GDM1 (cell line): ENCODE measurements at places on chromosomes 13 and 19.

DNA sequence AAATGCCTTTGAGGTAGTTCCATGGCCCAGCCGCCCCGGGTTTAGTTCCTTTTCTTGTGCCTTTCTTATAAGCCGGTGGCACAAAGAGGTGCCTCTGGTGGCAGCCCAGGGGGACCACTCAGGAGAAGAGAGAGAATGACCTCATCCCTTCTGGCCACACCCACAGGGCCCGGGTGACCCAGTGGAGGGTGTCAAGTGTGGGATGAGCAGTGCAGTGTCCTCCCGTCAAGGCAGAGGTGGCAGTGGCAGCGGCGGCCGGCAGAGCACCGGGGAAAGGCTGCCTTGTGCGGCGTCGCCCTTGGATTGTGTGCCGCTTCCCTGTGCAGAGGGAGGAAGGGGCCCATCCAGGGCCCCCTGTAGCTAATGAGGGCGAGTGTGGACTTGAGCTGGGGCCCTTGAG lies 47.9 kb downstream of the KDM4B start:
- DNase-seq: no peak

DNA sequence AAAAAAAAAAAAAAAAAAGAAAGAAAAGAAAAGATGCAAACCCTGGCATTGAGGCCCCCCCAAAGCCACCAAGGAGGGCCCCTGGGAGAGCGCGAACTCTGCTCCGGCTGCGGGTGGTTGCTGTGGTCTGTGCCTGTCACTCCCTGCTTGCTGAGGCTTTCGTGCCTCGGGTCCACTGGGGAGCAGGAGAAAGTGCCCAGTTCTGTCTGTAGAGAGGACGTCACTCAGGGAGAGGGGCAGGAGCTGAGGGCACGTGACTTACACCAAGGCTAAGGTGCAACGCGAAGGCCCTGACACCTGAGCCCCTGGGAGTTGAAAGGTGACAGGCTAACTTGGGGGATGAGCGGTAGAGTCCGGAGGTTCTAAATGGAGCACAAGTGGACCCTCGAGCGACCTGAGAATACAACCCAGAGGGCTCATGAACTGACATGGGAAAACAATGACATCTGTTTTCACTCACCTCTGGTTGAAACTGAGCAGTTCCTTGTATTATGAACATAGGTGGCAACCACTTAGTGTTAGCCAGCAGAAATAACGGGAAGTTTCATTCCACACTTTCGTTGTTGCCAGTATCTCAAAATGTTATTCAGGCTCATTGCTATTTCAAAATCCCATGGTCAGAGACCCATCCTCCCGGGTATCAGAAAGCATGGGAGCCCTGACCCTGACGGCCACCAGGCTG lies 69.2 kb upstream of the TM9SF2 start:
- DNase-seq: no peak

- DNase-seq: no peak
These were observed 111.9 kb downstream of the KCNRG start for GRCh38 chr13:50126993-50127725.

DNA sequence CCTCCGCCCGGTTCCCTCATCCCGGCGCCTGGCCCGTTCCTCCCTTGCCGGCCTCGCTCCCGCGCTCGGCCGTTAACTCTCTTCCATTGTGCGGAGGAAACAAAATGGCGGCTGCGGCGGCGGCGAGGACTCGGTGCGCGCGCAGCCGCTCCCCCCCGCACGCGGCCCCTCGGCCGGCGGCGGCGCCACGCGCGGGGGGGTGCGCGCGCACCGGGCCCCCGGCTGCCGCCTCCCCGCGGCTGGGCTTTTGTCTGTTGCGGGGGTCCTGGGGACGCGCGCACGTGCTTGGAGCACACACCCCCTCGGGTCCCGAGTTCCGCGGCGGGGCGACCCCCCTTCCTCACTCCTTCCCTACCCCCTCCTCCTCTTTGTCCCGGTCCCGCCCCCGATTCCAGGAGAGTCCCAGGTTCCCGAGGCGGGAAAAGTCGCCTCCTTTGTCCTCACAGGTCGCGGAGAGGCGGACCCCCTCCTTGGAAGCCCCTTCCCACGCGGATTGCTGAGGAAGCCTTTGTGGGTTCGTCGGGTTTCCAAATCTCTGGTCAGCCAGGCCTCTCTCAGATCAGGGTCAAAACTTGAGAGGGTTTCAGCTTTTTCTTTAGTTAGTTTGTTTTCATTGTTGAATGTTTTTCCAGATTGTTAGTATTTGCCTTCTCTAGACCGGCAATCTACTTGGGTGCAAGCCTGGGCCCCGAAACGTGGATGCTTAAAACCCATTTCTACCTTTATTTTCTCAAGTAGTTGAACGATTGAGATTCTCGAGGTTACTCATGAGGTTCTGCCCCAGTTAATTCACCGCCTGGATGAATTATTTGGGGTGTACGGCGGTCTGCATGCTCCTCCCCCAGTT lies 687 bp downstream of the ILF3 start:
- DNase-seq: peak; percentile 38

DNA sequence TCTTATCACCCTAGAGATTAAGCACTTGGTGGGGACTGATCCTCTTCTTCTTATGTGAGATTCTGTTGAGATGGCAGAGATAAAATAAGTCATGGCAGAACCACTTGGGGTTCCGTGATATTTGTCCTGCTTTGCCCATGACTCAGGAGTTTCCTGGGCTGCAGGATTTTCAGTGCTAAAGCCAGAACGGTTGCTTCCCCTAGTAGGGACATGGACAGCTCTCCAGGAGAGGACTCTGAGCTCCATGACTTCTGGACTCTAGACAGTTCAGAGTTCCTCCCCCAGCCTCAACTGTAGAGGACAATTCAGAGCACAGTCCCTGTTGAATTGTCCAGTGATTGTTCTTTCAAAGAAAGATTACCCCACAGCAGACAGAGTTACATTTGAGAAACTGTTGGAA lies 98.8 kb downstream of the OLFM4 start:
- DNase-seq: no peak

- DNase-seq: no peak
These were observed 133.7 kb downstream of the RAP2A start for GRCh38 chr13:97567510-97568243.
